ENCODE measurements at places on chromosomes 4 and X.

- DNase-seq: no peak
Observed at GRCh38 chr4:42478946-42479345, 81.7 kb downstream of the SHISA3 start.

DNA sequence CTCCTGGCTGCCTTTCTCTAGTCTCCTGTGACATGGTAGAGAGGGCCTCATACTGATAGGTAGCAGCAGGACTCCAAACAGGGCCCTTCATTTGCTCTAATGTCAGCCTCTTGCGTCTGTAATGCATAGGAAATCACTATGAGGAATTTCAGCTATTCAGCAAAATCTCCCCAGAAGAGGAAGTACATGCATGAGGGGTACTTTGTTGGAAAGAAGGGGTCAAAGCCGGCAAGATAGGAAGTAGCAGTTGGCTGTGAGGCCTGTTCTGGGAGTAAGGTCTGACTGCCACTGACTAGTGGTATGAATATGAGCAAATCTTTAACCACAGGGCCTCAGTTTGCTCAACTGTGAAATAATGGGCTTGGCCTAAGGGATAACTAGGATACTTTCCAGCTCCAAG is 283.2 kb downstream of the ARHGAP10 start:
- no peak for DNase-seq

- no peak for DNase-seq
Observed at GRCh38 chr4:10810411-10810810, 125.8 kb upstream of the CLNK start.

DNA sequence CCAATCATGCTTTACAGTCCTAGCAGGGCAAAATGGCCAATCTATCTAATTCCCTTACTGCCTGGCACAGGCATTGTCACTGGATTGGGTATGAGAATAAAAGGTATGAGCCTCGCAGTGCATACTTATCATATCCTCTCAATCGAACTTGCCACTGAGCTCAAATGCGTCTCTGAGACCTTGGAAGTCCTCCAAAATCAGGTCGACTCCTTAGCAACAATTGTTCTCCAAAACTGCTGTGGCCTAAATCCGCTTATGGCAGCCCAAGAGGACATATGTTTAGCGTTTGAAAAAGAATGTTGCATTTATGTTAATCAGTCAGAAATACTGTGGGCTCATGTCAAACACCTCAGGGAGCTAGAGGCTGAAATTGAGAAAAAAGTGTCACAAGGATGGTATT is 69.7 kb downstream of the SPIN4 start:
- no peak for DNase-seq

Measured in GM04504 (cell line).